Kidney capillary endothelial cell (primary cell): ENCODE measurements at places on chromosomes 6 and 20.

- DNase-seq: no peak
These were observed 124.3 kb upstream of the ATXN1 start for GRCh38 chr6:16885411-16886160.

DNA sequence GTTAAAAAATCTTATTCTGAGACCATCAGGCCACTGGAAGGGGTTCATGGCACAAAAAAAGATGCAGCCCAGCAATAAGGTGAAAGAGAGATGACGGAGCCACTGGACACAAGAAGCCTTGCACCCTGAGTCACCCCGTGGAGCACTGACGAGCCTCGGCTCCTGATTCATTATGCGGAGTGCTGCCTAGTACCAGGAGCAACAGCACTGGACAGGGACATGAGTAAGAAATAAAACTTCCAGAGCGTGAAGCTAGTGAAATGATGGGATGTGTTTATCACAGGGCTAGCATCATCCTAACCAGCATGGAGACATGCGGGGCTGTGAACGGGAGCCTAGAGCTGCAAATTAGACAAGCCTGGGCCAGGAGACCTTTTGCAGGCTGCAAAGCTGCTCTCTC, 53.3 kb downstream of the RNASET2 start:
- no peak for DNase-seq

- no peak for DNase-seq
These were observed 47.8 kb upstream of the ARMC2 start for GRCh38 chr6:108800427-108800864.

GRCh38 chr20:32533732-32534131, 51.4 kb downstream of the NOL4L start:
- no peak for DNase-seq

- no peak for DNase-seq
These were observed 19.7 kb upstream of the OGFRL1 start for GRCh38 chr6:71268735-71269437.

DNA sequence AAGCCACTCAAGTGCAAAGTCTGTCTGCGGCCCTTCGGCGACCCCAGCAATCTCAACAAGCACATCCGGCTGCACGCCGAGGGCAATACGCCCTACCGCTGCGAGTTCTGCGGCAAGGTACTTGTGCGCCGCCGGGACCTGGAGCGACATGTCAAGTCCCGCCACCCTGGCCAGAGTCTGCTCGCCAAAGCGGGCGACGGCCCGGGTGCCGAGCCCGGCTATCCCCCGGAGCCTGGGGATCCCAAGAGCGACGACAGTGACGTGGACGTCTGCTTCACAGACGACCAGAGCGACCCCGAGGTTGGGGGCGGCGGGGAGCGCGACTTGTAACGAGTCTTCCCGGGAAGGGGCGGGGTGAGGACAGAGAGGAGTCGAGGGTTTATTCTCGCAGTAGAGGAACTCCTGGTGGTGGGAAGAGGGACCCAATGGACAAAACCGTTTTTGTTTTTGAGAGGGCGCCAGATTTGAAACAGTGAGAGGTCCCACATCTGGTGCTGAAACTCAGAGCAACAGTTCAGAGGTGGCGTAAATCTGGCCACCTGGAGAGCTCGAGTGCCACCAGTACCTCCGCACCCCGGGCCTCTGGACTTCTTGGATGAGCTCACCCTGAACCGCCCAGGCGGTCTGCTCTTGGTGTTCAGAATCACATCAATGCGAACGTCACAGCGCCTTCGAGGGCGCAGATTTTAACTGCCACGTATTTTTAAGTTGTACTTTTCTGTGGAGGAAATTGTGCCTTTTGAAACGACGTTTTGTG, 8.0 kb downstream of the PRDM13 start:
- no peak for DNase-seq
